ENCODE measurements at places on chromosomes 3 and 15. TPM values are rescaled to one million over a fixed set of nuclear protein-coding genes. Genes with fewer than 3 reads are reported as not detected.
A peak's percentile ranks its signal among the peaks of the same experiment; 100 is the strongest.

Gene FANCD2
- 3.2 TPM for total RNA-seq

Gene GXYLT2
- total RNA-seq, result 75.1 TPM

Gene PCBP4
- total RNA-seq, result 22.4 TPM

Gene CGNL1
- 1.1 TPM for total RNA-seq

Gene OR5AC2
- total RNA-seq, result not detected

- H3K27me3 ChIP-seq, result no peaks in the 10 kb centered on the region
- no peaks in the 10 kb centered on the region for H3K4me1 ChIP-seq
- no peak overlapping the region for H3K27ac ChIP-seq
- H3K36me3 ChIP-seq, result no peaks in the 10 kb centered on the region
- no peak for DNase-seq
These were observed 357.9 kb upstream of the KCNH8 start for GRCh38 chr3:18790384-18790783.

GRCh38 chr3:58173669-58174398, 36.9 kb downstream of the DNASE1L3 start:
- H3K36me3 ChIP-seq, result peaks cover 32% of the 10 kb centered on the region
- H3K27me3 ChIP-seq, result no peaks in the 10 kb centered on the region
- H3K27ac ChIP-seq, result no peak overlapping the region
- H3K4me3 ChIP-seq, result no peak overlapping the region

GRCh38 chr15:72153269-72154000, 35.2 kb downstream of the SENP8 start:
- H3K27me3 ChIP-seq, result no peaks in the 10 kb centered on the region
- no peaks in the 10 kb centered on the region for H3K36me3 ChIP-seq
- no peak overlapping the region for H3K4me3 ChIP-seq
- H3K4me1 ChIP-seq, result peaks cover 9% of the 10 kb centered on the region

GRCh38 chr3:65352951-65353350, 665.2 kb upstream of the ADAMTS9 start:
- H3K27me3 ChIP-seq, result no peaks in the 10 kb centered on the region
- DNase-seq, result peak; percentile 77
- H3K4me3 ChIP-seq, result no peak overlapping the region
- no peaks in the 10 kb centered on the region for H3K36me3 ChIP-seq
- H3K4me1 ChIP-seq, result peaks cover 3% of the 10 kb centered on the region

DNA sequence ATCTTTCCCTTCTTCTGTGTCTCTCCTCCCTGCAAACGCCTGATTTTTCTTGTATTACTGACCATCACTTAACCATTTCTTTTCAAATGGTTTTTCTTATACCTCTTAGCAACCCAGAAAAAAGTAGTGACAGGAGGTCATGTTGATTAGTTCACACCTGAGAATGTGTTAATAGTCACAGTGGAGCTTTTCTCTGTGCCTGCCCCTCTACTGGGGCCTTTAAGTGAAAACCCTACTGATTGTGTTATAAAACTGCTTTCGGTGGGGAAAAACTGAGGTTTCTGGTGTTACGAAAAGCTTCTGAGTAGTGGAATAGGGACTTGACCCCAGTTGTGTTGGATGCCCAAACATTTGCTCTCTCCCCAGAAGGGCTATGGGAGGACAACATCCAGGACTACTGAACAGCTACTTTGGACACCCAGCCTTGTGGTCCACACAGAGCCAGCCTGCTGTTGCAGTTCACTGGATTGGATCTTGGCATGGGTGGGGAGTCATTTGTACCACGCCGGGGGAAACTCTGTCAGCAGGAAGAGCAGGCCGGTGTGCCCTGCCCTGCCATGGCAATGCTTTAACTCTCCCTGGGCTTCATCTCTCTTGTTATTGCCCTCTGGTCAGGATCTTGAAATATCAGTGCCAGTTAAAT, 10.3 kb downstream of the GPR87 start:
- no peak for DNase-seq
- no peaks in the 10 kb centered on the region for H3K36me3 ChIP-seq
- H3K4me1 ChIP-seq, result peaks cover 38% of the 10 kb centered on the region
- no peaks in the 10 kb centered on the region for H3K27me3 ChIP-seq
- peak overlapping the region; percentile 56 for H3K27ac ChIP-seq
- H3K4me3 ChIP-seq, result no peak overlapping the region

- H3K4me3 ChIP-seq, result no peak overlapping the region
- peaks cover 14% of the 10 kb centered on the region for H3K27me3 ChIP-seq
- H3K36me3 ChIP-seq, result no peaks in the 10 kb centered on the region
- DNase-seq, result peak; percentile 91
These were observed 20.5 kb downstream of the CCR9 start for GRCh38 chr3:45906681-45907407.

DNA sequence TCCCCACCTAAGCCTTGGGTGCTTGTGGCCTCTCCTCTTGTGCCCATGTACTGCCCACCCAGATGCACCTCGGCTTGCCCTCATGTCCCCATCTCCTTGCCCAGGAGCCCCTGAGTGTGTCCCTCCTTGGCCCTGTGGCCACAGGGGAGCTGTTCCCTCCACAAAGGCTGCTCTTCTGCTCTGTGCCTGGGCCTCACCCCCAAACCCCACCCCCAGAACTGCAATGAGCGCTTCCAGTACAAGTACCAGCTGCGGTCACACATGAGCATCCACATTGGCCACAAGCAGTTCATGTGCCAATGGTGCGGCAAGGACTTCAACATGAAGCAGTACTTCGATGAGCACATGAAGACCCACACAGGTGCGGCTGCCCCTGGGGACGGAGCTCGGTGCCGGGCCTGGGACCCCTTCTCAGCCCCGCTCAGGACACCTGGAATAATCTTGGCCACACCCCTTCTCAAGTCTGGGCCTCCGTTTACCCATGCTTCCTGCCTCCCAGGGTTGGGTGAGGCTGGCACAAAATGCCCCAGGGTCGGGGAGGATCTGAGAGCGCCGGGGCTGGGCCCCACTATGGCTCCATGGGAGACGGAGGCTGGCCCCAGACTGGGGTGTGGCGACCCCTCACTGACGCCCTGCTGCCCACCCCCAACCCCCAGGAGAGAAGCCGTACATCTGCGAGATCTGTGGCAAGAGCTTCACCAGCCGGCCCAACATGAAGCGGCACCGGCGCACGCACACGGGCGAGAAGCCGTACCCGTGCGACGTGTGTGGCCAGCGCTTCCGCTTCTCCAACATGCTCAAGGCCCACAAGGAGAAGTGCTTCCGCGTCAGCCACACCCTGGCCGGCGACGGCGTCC, 10.3 kb downstream of the ZBTB47 start:
- peaks cover 14% of the 10 kb centered on the region for H3K36me3 ChIP-seq
- DNase-seq, result peak; percentile 90
- H3K27ac ChIP-seq, result no peak overlapping the region
- H3K4me3 ChIP-seq, result no peak overlapping the region
- H3K27me3 ChIP-seq, result no peaks in the 10 kb centered on the region

GRCh38 chr3:72629191-72629631, 219.0 kb downstream of the SHQ1 start:
- peaks cover 4% of the 10 kb centered on the region for H3K4me1 ChIP-seq
- no peak overlapping the region for H3K4me3 ChIP-seq
- H3K27me3 ChIP-seq, result peaks cover 18% of the 10 kb centered on the region
- no peaks in the 10 kb centered on the region for H3K36me3 ChIP-seq
- DNase-seq, result no peak

- no peak overlapping the region for H3K4me3 ChIP-seq
- H3K27ac ChIP-seq, result no peak overlapping the region
- H3K4me1 ChIP-seq, result no peaks in the 10 kb centered on the region
- no peaks in the 10 kb centered on the region for H3K36me3 ChIP-seq
- no peak for DNase-seq
These were observed 417.7 kb upstream of the TGFBR2 start for GRCh38 chr3:30188713-30189112.

GRCh38 chr15:78417754-78418630, 20.0 kb upstream of the IREB2 start:
- peaks cover 31% of the 10 kb centered on the region for H3K27me3 ChIP-seq
- no peak overlapping the region for H3K27ac ChIP-seq
- H3K36me3 ChIP-seq, result no peaks in the 10 kb centered on the region
- H3K4me1 ChIP-seq, result no peaks in the 10 kb centered on the region
- no peak for DNase-seq
- no peak overlapping the region for H3K4me3 ChIP-seq

DNA sequence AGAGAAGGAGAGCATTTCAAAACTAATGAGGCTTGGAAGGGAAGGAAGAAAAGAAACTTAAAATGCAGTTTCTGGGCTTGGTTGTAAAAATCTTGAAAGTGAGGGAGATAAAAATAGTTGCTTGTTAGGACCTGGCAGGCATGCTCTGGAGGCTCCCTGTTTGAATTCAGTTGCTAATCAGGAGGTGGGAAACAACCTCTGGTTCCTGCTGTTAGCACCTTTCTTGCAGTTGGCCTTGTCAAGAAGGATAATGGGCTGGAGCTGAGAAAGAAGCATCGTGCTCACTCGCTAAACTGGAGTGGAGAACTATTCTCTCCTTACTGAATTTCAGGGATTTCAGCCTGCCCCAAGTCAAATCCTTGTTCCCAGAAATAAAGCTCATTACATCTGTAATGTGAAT, 23.4 kb downstream of the SNAPC5 start:
- no peak overlapping the region for H3K27ac ChIP-seq
- H3K27me3 ChIP-seq, result no peaks in the 10 kb centered on the region
- no peak for DNase-seq
- H3K36me3 ChIP-seq, result peaks cover 3% of the 10 kb centered on the region

GRCh38 chr3:20503394-20504082, 317.5 kb upstream of the SGO1 start:
- DNase-seq, result no peak
- H3K36me3 ChIP-seq, result no peaks in the 10 kb centered on the region
- H3K4me3 ChIP-seq, result no peak overlapping the region
- no peak overlapping the region for H3K27ac ChIP-seq

- no peak for DNase-seq
- no peaks in the 10 kb centered on the region for H3K27me3 ChIP-seq
- H3K27ac ChIP-seq, result peak overlapping the region; percentile 18
- H3K4me1 ChIP-seq, result peaks cover 18% of the 10 kb centered on the region
- no peak overlapping the region for H3K4me3 ChIP-seq
These were observed 91.0 kb downstream of the SMAD3 start for GRCh38 chr15:67156426-67156825.

DNA sequence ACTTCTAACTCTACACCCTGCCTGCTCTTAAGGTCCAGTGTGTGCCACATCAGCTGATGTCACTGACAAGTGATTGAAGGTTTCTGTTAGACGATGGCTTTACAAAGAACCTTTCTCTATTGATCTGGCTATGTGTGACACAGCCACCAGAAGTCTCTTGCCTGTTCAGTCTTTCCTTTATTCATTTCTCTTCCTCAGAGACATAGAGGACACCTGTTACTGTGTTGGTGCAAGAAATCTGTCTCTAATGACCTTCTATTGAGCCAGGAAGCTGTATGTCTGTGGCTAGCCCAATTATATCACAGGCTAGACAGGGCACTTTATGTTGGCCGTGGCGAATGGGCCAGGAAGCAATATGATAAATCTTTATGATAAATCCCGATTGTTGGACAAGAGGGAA, 173.3 kb upstream of the GAP43 start:
- H3K4me3 ChIP-seq, result no peak overlapping the region
- H3K27ac ChIP-seq, result no peak overlapping the region
- H3K27me3 ChIP-seq, result no peaks in the 10 kb centered on the region
- DNase-seq, result no peak
- no peaks in the 10 kb centered on the region for H3K36me3 ChIP-seq
- H3K4me1 ChIP-seq, result no peaks in the 10 kb centered on the region

GRCh38 chr15:90572893-90573292, 43.2 kb downstream of the CRTC3 start:
- no peaks in the 10 kb centered on the region for H3K36me3 ChIP-seq
- no peak overlapping the region for H3K27ac ChIP-seq
- DNase-seq, result no peak

DNA sequence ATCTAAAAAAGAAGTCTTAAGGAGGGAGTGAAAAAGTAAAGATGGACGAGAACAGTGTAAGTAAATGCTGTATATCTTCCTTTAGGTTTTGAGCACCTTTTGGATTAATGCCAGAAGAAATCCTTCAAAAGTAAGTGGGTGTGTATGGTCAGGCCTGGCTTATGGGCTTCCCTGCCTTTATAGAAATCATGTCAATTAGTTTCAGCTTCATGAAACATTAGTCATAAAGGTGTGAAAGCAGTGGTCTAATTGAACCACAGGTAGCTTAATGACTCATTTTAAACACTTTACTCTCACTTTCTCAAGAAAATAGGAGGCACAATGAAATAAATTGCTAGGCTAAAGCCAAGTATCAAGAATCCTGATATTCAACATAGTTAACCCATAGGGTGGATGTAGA, 467.4 kb upstream of the DPPA4 start:
- H3K27ac ChIP-seq, result no peak overlapping the region
- H3K4me3 ChIP-seq, result no peak overlapping the region
- no peak for DNase-seq

- no peak overlapping the region for H3K4me3 ChIP-seq
- no peaks in the 10 kb centered on the region for H3K27me3 ChIP-seq
- peaks cover 6% of the 10 kb centered on the region for H3K4me1 ChIP-seq
These were observed 45.2 kb downstream of the CCNB2 start for GRCh38 chr15:59150185-59150584.

- peaks cover 67% of the 10 kb centered on the region for H3K4me1 ChIP-seq
- H3K27me3 ChIP-seq, result no peaks in the 10 kb centered on the region
- H3K36me3 ChIP-seq, result peaks cover 25% of the 10 kb centered on the region
- DNase-seq, result peak; percentile 95
- no peak overlapping the region for H3K4me3 ChIP-seq
- H3K27ac ChIP-seq, result peak overlapping the region; percentile 99
These were observed 44.0 kb downstream of the SMAD3 start for GRCh38 chr15:67109141-67110034.

DNA sequence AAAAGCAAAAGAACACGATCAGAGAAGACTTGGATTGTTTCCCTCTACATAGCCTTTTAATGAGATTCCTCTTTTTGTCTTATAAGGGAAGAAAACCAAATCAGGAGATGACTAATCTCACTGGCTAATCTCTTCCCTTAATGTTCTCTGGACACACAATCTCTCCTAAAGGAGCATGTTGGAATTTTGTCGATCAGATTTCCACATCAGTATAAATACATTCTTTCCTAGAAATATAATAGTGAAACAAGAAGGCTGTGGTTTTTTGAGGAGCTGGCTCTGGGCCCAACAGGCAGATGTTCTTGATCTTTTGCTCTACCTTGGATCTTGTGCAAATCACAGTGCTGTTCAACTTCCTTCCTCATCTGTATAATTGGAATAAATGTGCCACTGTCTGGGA, 94.0 kb downstream of the GTPBP8 start:
- H3K27me3 ChIP-seq, result peaks cover 4% of the 10 kb centered on the region
- peak; percentile 77 for DNase-seq
- H3K27ac ChIP-seq, result no peak overlapping the region
- H3K4me1 ChIP-seq, result peaks cover 3% of the 10 kb centered on the region
- H3K36me3 ChIP-seq, result no peaks in the 10 kb centered on the region

DNA sequence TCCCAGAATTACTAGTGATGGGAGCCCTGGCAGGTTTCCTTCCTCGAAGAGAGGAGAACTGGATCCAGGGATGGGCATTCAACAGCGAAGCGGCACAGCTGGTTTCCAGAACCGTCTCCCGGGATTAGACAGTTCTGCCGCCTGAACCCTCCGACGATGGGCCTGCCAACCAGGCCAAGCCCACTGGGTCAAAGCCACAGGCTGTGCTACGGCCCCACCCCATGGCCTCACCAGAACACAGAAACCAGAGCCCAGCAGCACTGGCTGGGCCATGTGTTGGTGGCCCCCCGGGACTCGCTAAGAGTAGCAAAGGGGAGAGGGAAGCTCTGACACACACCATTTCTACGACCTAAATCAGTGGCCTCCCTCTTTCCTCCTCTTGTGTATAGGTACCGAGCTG, 2.2 kb downstream of the C15orf62 start:
- peak; percentile 92 for DNase-seq
- H3K27me3 ChIP-seq, result no peaks in the 10 kb centered on the region
- no peak overlapping the region for H3K4me3 ChIP-seq
